ENCODE measurements at places on chromosomes 6 and 20.

DNA sequence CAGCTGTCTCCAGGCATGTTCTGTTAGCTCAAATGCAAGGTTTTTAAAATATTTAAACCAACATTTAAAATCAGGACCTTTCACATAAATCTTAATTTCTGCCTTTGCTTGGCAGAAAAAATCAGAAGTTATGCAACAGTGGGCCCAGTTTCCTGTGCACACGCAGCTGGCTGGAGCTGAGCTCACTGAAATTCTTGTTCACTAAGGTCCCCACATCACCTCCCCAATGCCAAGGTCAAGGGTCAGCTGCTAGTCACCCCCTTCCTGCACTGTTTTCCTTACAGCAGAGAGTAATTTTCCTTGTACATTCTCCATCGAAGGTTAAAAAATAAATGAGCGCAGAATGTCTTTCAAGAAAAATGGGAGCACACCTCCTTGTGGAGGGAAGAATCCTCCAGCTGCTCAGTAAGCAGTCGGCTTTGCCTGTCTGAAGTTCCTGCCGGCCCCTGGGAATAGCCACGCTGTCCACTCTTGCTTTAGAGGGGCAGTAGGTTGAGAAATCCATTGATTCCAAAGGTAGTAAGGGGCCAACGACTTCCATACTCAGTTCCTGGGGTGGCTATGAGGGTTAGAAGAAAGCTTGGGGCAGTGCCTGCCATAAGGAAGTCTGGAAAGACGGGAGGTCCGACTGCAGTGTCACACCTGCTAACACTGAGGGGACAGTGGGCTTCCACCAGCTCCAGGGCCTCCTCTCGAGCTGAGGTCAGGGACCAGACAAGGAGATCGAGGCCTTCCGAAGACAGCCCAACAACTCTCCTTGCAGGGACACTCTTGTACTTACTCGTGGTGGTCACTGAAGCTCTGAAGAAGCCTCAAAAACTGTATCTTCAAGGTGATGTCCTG lies 56.8 kb downstream of the MYH7B start:
- H3K27me3 ChIP-seq = no peaks in the 10 kb centered on the region
- no peak overlapping the region for H3K4me3 ChIP-seq
- peaks cover 35% of the 10 kb centered on the region for H3K4me1 ChIP-seq
- peak overlapping the region; percentile 66 for H3K27ac ChIP-seq

DNA sequence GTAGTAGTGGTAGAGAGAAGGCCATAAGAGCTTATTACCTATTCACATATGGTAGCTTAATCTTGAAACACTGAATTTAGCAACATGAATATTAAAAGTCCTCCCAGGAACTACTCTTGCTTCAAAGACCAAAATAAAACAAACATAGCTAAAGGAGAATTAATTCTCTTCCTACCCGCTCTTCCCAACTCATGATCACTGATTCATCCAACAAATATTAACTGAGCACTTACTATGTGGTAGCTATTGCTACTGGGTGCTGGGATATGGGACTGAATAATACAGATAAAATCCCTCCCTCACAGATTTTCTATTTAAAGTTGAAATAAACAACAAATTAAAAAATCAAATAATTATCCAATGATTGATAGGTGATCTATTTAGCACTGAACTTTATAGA lies 287.1 kb downstream of the BTBD9 start:
- H3K27ac ChIP-seq = no peak overlapping the region
- peaks cover 7% of the 10 kb centered on the region for H3K4me1 ChIP-seq
- no peaks in the 10 kb centered on the region for H3K27me3 ChIP-seq

GRCh38 chr20:41958391-41958790 lies 340.2 kb upstream of the CHD6 start:
- no peak overlapping the region for H3K27ac ChIP-seq
- no peak overlapping the region for H3K4me3 ChIP-seq
- no peak for DNase-seq
- H3K36me3 ChIP-seq = no peaks in the 10 kb centered on the region

GRCh38 chr6:149246691-149247384 lies 70.7 kb upstream of the TAB2 start:
- no peaks in the 10 kb centered on the region for H3K36me3 ChIP-seq
- peaks cover 6% of the 10 kb centered on the region for H3K27me3 ChIP-seq
- H3K4me3 ChIP-seq = no peak overlapping the region
- H3K4me1 ChIP-seq = no peaks in the 10 kb centered on the region

DNA sequence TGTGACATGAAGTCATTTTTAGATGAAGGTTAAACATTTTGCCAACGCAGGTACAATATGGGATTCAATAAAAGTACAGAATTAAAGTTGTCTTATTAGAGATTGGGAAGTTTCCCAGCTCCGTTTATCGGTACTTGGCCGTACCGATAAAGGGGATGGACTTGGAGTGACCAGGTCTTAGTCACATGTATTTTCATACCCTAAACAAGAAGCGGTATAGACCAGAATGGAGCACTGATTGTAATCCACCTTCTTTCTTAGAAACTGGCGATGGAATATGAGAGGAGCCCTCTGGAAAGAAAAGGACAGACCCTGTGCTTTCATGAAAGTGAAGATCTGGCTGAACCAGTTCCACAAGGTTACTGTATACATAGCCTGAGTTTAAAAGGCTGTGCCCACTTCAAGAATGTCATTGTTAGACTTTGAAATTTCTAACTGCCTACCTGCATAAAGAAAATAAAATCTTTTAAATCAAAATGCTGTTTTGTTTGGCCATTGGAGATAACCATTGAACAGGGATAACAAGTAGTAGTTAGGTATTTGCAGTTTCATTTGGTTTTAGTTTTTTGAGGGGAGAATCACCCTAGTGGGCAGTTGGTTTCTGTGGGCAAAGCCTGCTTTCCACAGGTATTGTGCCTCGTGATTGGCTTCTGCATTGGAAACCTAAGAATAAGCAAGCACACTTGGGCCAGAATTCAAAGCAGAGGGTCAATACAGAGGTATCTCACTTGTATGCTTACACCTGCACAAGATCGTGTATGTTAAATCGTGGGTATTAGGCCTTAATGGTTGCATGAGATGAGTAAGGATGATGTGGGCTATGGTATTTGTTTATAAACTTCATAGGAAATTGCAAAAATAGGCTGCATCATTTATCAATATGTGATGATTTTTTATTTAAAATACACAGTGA lies 11.2 kb upstream of the ZNFX1 start:
- no peaks in the 10 kb centered on the region for H3K27me3 ChIP-seq
- H3K4me3 ChIP-seq = no peak overlapping the region
- peaks cover 14% of the 10 kb centered on the region for H3K4me1 ChIP-seq
- no peak for DNase-seq
- H3K36me3 ChIP-seq = peaks cover 86% of the 10 kb centered on the region
- H3K27ac ChIP-seq = no peak overlapping the region

- no peak overlapping the region for H3K4me3 ChIP-seq
- no peaks in the 10 kb centered on the region for H3K4me1 ChIP-seq
- H3K36me3 ChIP-seq = no peaks in the 10 kb centered on the region
- H3K27me3 ChIP-seq = peaks cover 52% of the 10 kb centered on the region
- DNase-seq = no peak
Observed at GRCh38 chr20:2429051-2429450, 41.5 kb downstream of the SNRPB start.

- peaks cover 13% of the 10 kb centered on the region for H3K27me3 ChIP-seq
- H3K4me1 ChIP-seq = peaks cover 14% of the 10 kb centered on the region
- no peak overlapping the region for H3K4me3 ChIP-seq
- H3K36me3 ChIP-seq = no peaks in the 10 kb centered on the region
Observed at GRCh38 chr6:151796842-151797530, 10.5 kb upstream of the ESR1 start.

GRCh38 chr6:108592371-108593337 lies 31.9 kb downstream of the FOXO3 start:
- peaks cover 100% of the 10 kb centered on the region for H3K4me1 ChIP-seq
- H3K27me3 ChIP-seq = no peaks in the 10 kb centered on the region
- no peaks in the 10 kb centered on the region for H3K36me3 ChIP-seq
- H3K4me3 ChIP-seq = peak overlapping the region; percentile 13

DNA sequence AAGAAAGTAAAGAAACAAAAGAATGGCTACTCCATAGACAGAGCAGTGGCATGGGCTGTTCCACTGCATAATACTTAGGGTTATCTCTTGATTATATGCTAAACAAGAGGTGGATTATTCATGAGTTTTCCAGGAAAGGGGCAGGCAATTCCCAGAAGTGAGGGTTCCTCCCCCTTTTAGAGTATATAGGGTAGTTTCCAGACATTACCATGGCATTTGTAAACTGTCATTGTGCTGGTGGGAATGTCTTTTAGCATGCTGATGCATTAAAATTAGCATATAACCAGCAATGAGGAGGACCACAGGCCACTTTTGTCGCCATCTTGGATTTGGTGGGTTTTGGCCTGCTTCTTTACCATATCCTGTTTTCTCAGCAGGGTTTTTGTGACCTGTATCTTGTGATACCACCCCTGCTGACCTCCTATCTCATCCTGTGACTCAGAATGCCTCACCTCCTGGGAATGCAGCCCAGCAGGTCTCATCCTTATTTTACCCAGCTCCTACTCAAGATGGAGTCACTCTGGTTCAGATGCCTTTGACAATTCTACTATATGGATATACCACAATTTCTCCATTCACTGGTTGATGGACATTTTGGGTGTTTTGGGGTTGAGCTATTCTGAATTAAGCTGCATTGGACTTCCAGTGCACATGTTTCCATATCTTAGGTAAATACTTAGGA lies 280.6 kb downstream of the FARS2 start:
- peaks cover 3% of the 10 kb centered on the region for H3K36me3 ChIP-seq
- no peak overlapping the region for H3K4me3 ChIP-seq
- H3K4me1 ChIP-seq = no peaks in the 10 kb centered on the region
- no peak for DNase-seq

GRCh38 chr6:41239467-41240159 lies 11.5 kb downstream of the TREML4 start:
- peaks cover 63% of the 10 kb centered on the region for H3K27me3 ChIP-seq
- DNase-seq = no peak
- peaks cover 3% of the 10 kb centered on the region for H3K4me1 ChIP-seq
- no peak overlapping the region for H3K27ac ChIP-seq

GRCh38 chr6:88870717-88871330 lies 92.6 kb downstream of the RNGTT start:
- H3K36me3 ChIP-seq = no peaks in the 10 kb centered on the region
- DNase-seq = no peak
- H3K27me3 ChIP-seq = no peaks in the 10 kb centered on the region
- peaks cover 7% of the 10 kb centered on the region for H3K4me1 ChIP-seq
- H3K27ac ChIP-seq = no peak overlapping the region
- no peak overlapping the region for H3K4me3 ChIP-seq
